HT-29 (cell line): ENCODE measurements at places on chromosomes 12 and 14. TPM values are rescaled to one million over a fixed set of nuclear protein-coding genes. Genes with fewer than 3 reads are reported as not detected.

POTEM gene
- 0.10 TPM in 1 of 2 replicates, not detected in the other for total RNA-seq

LBHD2 gene
- not detected in 2 replicates for total RNA-seq

ANKLE2 gene
- 57.4 and 67.6 TPM in 2 replicates for total RNA-seq

CACNA2D4 gene
- 0.81 and 3.4 TPM in 2 replicates for total RNA-seq

OAS2 gene
- total RNA-seq, result 3.4 and 5.8 TPM in 2 replicates

WNT1 gene
- not detected in 2 replicates for total RNA-seq

MIP gene
- total RNA-seq, result 0.15 and 0.26 TPM in 2 replicates

E2F7 gene
- total RNA-seq, result 7.8 and 10.5 TPM in 2 replicates

BCL2L2 gene
- 14.6 and 20.3 TPM in 2 replicates for total RNA-seq

TAS2R50 gene
- total RNA-seq, result 0.26 and 0.99 TPM in 2 replicates

PLEK2 gene
- 32.1 and 48.1 TPM in 2 replicates for total RNA-seq

HAL gene
- not detected in 2 replicates for total RNA-seq

TMTC3 gene
- 4.2 and 4.3 TPM in 2 replicates for total RNA-seq

FGF6 gene
- total RNA-seq, result not detected in 2 replicates

PUS1 gene
- total RNA-seq, result 70.5 and 73.8 TPM in 2 replicates

SYNDIG1L gene
- total RNA-seq, result not detected in 2 replicates

STAB2 gene
- 0.05 TPM in 1 of 2 replicates, not detected in the other for total RNA-seq

LHX5 gene
- total RNA-seq, result not detected in 2 replicates

LRRC23 gene
- 0.61 and 4.6 TPM in 2 replicates for total RNA-seq

LIMA1 gene
- 81.4 and 91.1 TPM in 2 replicates for total RNA-seq

SCN8A gene
- 0.05 and 0.71 TPM in 2 replicates for total RNA-seq

STAC3 gene
- total RNA-seq, result 0.41 and 1.1 TPM in 2 replicates

SUOX gene
- total RNA-seq, result 18.1 and 21.8 TPM in 2 replicates

PPP2R5C gene
- 41.4 and 47.9 TPM in 2 replicates for total RNA-seq

TBX3 gene
- 15.6 and 16.2 TPM in 2 replicates for total RNA-seq

CRIP1 gene
- total RNA-seq, result 667 and 791 TPM in 2 replicates

ANKRD33 gene
- total RNA-seq, result not detected in 2 replicates

TTC8 gene
- 7.7 and 7.8 TPM in 2 replicates for total RNA-seq

PMCH gene
- total RNA-seq, result not detected in 2 replicates

KERA gene
- total RNA-seq, result not detected in 2 replicates

KRT78 gene
- not detected in 2 replicates for total RNA-seq

ISM2 gene
- total RNA-seq, result not detected in 2 replicates

NGB gene
- total RNA-seq, result not detected in 2 replicates

KCNK13 gene
- not detected in 2 replicates for total RNA-seq

SGPP1 gene
- 6.5 and 11.1 TPM in 2 replicates for total RNA-seq

ACOT6 gene
- total RNA-seq, result not detected in 2 replicates
